ENCODE measurements at places on chromosomes 5 and 9. TPM values are rescaled to one million over a fixed set of nuclear protein-coding genes. Genes with fewer than 3 reads are reported as not detected.

DNA sequence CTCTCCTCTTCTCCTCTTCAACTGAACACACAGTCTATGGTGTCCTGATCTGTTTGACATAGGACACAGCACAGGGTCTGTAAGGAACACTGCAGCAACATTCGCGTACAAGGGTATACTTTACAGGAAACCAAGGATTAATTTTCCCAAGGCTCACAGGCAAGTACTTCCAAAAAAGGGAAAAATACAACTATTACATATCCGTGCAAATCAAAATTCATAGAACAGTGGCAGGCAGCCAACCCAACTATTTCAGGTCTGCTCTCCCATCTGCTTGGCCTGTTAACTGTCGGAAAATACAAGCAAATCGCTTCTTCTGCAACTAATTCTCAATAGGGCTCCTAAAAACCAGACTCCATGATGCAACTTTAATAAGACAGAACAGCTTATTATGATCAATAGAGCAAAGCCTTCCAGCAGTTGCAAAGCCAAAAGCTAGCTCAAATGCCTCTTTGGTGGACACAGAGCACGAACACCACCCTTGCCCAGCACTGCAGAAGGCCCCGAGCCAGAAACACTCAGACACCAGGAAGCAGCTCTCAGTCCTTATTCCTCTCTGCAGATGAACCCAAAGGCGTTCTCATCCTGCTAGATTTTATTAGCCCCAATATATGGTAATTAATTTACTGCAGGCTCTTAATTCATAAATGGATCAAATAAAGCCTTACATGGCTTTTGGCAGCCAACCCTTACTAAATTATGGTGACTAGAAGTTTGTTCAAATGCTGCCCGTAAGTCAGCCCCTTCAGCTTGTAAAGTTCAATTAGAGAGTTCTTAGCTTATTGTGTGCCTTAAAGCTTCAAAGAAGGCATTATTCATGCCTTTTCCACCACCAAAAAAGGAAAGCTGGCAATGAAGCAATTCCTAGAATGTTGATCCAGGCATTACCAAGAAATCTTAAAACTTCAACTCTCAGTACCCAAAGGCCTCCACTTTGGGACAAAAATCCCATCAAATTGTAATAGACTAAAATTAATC, 68.8 kb downstream of the ZNF608 start:
- no peaks in the 10 kb centered on the region for H3K36me3 ChIP-seq
- no peak for DNase-seq
- H3K4me1 ChIP-seq = no peaks in the 10 kb centered on the region

DNA sequence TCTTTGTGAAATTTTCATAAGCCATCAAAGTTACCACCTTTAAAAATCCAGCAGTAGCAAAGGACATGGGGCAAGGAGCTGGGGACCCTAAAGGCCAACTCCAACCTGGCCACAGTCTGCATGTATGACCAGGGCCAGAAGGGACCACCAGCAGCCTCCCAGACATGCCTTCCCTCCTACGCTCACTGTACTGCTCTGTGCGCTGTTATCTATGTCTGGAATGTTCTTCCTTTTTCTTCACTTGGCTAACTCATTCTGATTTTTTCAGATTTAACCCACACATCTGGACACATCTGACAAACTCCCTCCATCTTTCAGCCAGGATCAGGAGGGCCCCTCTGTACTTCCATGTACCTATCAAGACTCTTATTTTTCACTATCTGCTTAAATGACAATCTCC, 47.6 kb upstream of the TRAF1 start:
- DNase-seq = no peak
- H3K36me3 ChIP-seq = no peaks in the 10 kb centered on the region
- H3K4me1 ChIP-seq = peaks cover 13% of the 10 kb centered on the region
- H3K4me3 ChIP-seq = no peak overlapping the region

- no peaks in the 10 kb centered on the region for H3K27me3 ChIP-seq
- no peaks in the 10 kb centered on the region for H3K36me3 ChIP-seq
- no peak for DNase-seq
- H3K4me3 ChIP-seq = no peak overlapping the region
- H3K27ac ChIP-seq = no peak overlapping the region
These were observed 400.8 kb upstream of the PTGER4 start for GRCh38 chr5:40278881-40279280.

ANKRD20A1 gene
- total RNA-seq = not detected

Measured in CD8-positive, alpha-beta memory T cell (primary cell).